ENCODE measurements at places on chromosomes 5 and 9.

- DNase-seq = no peak
These were observed 55.6 kb upstream of the MELK start for GRCh38 chr9:36517131-36517530.

GRCh38 chr9:126839301-126839700 is 21.1 kb upstream of the ZBTB34 start:
- DNase-seq = no peak

- no peak for DNase-seq
These were observed 752.4 kb upstream of the SEMA6A start for GRCh38 chr5:117326997-117327396.

DNA sequence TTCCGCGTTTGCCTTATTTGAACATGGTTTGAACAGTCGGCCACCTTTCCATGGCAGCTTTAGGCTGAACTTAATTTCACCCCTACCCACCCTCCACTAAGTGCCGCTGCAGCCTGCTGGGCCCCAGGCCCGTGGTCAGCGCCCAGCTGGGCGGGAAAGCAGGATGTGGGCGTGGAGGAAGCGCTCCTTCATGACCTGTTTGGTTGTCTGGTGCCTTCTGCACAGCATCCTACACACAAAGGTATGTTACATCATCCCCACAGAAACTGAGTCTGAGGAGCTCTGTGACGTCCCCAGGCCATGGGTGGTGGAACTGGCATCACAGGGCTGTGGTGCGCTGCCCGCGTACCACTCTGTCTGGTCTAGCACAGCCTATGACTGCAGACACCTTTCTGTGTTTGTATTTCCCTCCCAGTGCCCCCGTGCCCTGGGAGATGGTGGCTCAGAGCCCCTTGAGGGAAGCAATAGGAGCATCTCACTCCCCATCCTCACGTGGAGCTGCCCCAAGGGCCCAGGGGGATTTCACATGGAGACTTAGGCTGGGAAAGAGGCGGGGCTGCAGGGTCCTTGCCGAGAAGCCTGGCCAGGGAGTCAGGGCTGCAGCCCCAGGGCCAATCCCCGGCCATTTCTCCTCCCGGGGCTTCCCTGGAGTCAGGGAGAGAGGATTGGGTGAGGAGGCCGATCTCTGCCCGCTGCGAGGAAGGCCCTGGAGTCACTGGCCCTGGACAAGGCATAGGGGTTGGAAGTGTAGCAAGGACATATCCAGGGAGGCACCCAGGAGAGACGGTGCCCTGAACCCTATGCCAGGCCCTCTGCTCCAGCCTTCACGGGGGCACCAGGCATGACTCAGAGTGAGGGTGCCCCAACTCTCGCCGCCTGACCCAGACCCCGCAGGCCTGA is 37.5 kb upstream of the SUSD3 start:
- DNase-seq = no peak

- DNase-seq = no peak
These were observed 142.1 kb downstream of the PLK2 start for GRCh38 chr5:58317808-58318207.

- DNase-seq = no peak
These were observed 7.3 kb downstream of the FBXW11 start for GRCh38 chr5:171999100-171999499.

Data from muscle of arm (tissue), 14 donors.